ENCODE measurements at places on chromosomes 7 and 10. TPM values are rescaled to one million over a fixed set of nuclear protein-coding genes. Genes with fewer than 3 reads are reported as not detected.

AGMO gene
- 1.6 TPM for total RNA-seq

VWDE gene
- total RNA-seq = not detected

NEURL1 gene
- 0.10 TPM for total RNA-seq

ADGRA1 gene
- total RNA-seq = not detected

HOXA9 gene
- 24.6 TPM for total RNA-seq

HYAL4 gene
- 0.49 TPM for total RNA-seq

TMEM270 gene
- not detected for total RNA-seq

ANKRD7 gene
- 0.49 TPM for total RNA-seq

LRRC18 gene
- total RNA-seq = not detected

ETV1 gene
- 6.5 TPM for total RNA-seq

PDGFA gene
- 87.3 TPM for total RNA-seq

NPC1L1 gene
- total RNA-seq = not detected
